ENCODE measurements at places on chromosomes 3 and 15.

DNA sequence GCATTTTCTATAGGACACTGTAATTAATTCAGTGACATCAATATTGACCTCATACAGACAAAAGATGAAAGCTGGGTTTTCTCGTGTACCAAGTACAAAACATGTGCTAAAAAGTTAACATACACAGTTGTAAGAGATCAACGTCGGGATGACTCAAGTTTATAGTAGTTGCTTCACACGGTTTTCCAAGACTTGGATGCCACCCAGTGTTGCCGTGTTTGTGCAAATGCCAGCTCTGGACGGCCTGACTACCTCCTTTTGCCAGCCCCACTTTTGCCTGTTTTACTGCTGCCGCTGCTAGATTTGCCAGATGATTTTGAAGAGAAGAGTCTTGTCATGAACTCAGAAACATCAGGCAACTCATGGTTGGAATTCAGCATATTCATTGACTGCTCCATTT, 17.6 kb downstream of the EMC7 start:
- peak; percentile 5 for DNase-seq

DNA sequence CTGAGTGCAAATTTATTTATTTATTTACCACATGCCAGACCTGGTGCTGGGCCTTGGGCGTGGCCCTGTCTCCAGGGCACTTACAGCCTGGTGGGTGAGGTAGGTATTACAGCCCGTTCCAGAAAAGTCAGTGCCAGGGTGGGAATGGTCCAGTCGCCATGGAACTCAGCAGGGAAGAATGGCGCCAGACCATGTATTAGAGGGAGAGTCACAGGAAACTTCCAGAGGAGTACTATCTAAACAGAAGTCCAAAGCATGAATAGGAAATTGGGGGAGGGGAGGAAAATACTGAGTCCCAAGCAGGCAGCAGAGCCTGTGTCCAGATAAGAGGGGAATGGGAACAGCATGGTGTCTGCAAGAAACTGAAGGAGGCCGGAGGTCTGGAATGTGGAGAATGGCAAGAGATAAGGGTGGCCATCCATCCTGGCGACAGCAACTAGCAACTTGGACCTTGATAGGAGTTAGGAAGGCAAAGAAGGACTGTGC, 27.0 kb downstream of the SH3BP5 start:
- DNase-seq, result no peak

GRCh38 chr3:190122198-190122771, 1.6 kb upstream of the P3H2 start:
- peak; percentile 82 for DNase-seq

GRCh38 chr3:42665050-42665878, 11.8 kb downstream of the ZBTB47 start:
- DNase-seq, result no peak

GRCh38 chr15:58462973-58463663, 31.3 kb downstream of the LIPC start:
- DNase-seq, result no peak

DNA sequence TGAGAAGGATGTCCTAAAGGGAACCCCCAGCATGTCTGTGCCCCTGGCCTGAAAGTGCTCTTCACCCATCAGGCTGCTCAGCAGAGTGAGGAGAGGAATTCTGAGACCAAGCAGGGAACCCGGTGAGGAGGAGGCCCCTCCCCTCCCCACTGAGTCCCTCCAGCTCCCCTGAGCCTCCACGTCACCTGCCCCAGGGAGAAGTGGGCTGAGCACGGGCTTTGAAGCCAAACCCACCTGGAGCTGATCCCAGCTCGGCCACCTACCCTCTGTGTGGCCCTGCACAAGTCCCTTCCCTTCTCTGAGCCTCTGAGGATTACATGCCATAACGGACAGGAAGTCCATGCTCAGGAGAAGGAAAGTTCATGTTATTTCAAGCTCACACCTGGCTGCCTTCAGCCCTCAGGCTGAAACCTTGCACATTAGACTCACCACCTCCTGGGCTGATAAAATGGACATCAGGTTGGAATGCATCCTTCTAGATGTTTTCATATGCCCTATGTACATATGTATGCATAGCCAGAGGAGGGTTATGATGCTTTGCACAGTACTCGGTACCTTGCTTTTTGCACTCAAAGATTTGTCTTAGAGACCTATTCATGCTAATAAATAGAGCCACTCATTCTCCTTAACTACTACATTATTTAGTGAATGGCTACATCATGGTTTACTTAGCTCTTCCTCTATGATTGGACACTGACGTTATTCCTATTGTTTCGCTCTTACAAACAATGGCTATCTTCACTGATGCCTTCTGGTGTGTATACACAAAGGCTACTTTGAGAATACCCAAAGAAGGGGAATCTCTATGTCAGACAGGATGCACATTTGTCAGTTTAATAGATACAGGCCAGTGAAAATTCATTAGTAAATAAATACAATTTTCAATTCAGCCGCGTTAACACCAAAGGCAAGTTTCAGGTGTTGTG, 31.6 kb upstream of the GATA2 start:
- no peak for DNase-seq

DNA sequence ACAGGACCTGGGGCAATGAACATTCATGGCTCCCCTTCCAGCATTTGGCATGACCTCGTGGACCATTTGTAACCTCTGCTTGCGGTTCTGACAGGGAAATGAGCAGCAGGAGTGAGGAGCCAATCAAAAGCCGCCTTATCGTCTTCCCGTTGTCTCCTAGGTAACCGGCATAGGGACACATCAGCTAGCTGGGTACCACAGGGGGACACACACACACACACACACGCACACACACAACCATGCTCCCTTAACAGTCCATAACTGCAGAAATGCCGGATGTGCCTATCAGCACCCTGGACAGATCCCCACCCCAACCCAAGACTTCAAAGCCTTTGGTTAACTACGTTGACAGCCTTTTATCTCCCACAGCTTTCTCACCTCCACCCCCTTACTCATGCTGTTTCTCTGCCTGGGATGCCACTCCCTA, 53.4 kb upstream of the CCDC174 start:
- DNase-seq, result peak; percentile 51

GRCh38 chr3:67617518-67617917, 36.9 kb downstream of the SUCLG2 start:
- DNase-seq, result no peak

GRCh38 chr3:140078940-140079339, 144.0 kb downstream of the CLSTN2 start:
- DNase-seq, result no peak

DNA sequence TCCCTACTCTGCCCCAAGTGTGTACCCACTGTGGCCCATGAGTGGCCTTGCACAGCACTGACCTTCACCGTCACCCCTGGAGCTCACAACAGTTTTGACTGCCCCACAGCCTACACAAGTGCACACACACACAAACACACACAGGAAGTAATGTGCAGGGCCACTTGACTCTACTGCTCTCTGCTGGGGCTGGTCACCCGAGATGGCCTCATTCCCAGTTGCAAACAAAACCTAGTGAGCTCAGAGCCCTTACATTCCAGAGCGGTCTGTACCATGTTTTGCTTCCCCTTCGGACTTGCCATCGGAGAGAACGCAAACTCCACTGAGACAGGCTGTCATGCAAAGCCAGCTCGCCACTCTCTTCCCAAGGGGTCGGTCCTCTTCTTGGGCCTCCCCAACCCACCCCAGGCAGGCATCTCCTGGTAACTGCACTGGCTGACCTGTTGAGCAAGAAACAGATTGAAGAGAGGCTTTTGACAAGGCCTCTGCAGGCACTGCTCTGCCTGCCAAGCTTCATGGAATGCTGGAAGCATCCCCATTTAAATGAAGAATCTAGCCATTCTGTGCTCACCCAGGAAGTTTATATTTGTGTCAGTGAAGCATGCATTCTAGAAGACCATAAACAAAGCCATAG, 232.0 kb upstream of the IGF1R start:
- no peak for DNase-seq

DNA sequence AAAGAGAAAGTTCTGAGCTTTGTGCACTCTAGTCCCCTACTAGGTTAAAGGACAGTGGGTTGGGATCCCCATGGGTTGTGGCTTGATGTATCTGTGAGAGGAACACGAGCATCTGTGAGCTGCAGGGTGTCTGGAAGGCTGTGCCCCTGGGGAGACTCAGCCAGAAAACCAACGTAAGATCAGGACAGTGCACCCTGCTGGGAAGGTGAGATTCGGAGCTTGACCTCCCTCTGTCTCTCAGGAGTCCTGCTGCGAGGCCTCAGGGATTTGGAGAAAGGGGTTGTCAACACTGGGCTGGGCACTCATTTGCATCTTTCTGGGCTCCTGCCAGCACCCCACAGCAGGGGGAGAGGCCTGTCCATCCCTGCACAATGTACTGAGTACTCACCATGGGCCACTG, 15.2 kb downstream of the ANKRD63 start:
- no peak for DNase-seq

- peak; percentile 70 for DNase-seq
Measured at GRCh38 chr3:67846166-67846565, 191.8 kb upstream of the SUCLG2 start.

- peak; percentile 74 for DNase-seq
Measured at GRCh38 chr3:99967796-99968195, 146.5 kb downstream of the FILIP1L start.

DNA sequence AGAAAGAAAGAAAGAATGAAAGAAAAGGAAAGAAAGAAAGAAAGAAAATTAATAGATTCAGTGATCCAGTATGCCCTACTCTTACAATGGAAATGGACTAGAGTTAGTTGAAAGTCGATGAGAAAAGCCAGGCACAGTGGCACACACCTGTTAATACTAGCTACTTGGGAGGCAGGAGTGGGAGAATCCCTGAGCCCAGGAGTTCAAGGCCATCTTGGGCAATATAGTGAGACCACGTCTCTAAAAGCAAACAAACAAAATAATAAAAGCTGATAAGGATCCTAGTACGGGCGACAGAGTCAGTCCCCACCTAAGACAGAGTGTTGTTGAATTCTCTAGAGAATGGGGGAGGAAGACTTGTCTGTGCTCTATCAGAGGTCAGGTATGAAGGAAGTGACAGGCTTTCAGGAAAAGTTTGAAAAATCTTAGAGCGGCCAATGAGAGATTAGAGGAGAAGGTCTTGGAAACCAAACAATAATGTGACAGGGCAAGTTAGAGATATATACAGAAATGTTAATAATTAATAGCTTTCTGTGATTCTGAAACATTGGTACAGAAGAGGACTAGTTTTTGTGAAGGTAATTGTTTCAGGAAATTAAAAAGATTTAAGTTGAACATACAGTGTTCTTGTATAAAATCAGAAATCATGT, 117.9 kb upstream of the PTX3 start:
- DNase-seq, result no peak

GRCh38 chr15:62983956-62984355, 58.6 kb upstream of the TPM1 start:
- no peak for DNase-seq

DNA sequence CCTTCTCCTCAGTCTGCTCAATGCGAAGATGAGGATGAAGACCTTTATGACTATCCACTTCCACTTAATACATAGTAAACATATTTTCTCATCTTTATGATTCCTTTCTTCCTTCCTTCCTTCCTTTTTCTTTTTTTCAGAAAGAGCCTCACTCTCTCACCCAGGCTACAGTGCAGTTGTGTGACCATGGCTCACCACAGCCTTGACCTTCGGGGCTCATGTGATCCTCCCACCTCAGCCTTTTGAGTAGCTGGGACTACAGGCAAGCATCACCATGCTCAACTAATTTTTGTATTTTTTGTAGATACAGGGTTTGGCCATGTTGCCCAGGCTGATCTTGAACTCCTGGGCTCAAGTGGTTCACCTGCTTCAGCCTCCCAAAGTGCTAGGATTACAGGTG, 52.0 kb upstream of the RAP2B start:
- no peak for DNase-seq

DNA sequence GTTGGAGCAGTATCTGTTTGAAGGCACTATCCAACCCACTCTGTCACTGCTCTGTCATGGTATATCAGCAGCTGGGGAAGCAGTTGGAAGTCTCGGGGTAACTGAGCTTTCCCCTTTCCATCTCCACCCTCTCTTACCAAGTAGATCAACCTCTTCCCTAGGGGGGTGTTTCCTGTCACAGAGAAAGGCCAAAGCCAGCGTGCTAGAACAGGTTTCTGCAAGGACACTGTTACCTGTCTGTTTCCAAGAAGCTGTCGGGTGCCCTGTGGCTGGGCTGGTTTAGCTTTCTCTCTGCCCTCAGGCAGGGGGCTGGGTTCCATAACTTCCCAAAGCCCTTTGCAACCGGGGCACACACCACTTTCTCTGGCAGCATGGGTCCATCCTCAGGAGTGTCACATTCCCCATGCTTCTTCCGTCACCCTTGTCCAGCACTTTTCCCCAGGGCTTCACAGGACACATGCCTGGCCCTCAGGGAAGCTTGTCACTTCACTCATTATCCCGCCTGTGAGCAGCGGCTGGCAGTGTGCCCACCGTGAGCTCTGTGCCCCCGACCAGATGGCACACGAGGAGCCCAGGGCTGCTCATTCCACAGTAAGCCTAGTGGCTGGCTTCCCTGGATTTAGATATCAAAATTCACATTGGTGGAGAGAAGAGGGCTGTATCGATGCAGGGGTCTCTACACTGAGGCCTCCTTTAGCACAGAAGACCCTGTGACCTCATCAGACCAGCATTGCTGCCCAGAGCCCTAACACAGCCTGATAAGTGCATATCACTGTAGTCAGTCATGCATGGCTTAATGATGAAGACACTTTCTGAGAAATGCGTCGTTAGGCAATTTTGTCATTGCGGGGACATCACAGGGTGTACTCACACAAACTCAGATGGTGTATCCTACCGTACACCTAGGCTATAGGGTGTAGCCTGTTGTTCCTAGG, 205.8 kb downstream of the SLCO3A1 start:
- DNase-seq, result no peak

DNA sequence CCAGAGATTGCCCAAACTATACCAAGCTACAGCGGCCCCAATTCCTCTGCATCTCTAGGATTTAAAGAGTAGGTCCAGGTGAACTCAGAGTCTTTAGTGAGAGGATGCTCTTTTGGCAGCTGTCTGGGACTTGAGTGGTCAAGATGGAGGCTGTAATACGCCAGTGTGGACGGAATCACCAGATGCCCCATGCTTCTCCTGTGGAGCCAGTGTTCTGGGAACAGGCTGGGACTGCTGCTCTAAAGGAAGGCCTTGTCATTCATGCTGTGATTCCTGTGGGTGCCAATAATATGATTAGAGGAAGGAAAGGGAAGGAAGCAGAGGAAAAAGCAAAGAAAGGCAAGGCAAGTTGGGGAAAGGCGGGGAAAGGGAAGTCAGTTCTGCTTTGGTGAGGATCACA, 17.4 kb upstream of the NOX5 start:
- DNase-seq, result no peak

DNA sequence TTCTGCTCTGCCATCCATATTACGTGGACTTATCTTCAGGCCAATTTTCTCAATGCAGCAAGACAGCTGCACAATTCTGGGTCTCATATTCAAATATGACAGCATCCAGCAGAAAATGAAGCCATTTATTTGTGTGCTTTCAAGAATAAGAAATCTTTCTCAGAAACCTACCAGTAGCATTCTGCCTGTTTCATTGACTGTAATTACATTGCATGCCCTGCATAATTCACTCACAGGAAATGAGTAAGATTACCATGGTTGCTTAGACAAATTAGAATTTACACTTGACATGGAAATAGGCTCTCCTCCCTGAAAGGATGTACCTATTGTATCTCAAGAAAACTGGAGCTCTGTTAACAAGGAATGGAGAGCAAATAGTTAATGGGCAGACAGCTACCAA, 346.6 kb upstream of the DCBLD2 start:
- DNase-seq, result peak; percentile 61
